Trophoblast cell (in vitro differentiated cells and primary cell): ENCODE measurements at places on chromosomes 1 and 21.

DNA sequence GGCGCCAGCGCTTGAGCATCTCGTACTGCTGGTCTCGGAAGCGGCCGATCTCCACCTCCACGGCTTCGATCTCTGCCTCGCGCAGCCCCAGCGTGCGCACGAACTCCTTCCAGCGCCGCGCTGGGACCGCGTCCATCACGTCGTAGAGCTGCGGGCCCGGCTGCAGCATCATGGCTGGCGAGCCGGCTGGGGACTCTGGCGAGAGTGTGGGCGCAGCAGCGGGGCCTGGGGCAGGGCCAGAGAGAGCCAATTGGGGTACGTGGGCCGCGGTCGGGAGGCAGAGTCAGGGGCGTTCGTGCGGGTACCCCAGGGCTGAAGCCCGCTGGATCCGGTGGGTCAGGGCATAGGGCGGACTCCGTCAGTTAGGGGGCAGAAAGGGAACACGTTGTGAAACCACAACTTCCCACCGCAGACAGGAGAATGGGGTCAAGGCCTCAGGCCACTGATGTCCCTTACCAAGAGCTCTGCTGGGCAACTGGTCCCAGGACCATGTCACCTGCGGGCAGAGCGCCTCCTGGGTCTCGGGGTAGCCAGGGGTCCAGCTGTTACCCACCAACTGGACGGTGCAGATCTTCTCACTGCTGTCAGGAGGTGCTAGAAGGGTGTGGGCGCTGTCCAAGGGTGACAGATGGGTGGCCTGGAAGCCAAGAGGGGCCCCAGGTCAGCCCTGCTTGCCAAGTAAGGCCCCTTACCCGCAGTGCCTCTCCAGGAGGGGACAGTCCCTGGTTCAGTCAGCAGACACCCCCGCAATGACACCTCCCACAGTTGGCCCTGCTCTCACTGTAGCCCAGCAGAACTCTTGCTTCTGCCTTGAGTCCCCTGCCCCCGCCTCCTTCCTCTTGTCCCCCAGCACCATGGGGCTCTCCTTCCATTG lies 4.2 kb downstream of the TNFRSF25 start:
- H3K27ac ChIP-seq, result no peak overlapping the region
- no peak for DNase-seq
- peaks cover 40% of the 10 kb centered on the region for H3K36me3 ChIP-seq
- H3K4me1 ChIP-seq, result no peaks in the 10 kb centered on the region
- H3K27me3 ChIP-seq, result no peaks in the 10 kb centered on the region
- H3K4me3 ChIP-seq, result no peak overlapping the region

GRCh38 chr21:34526618-34527290 lies 14.7 kb upstream of the KCNE1 start:
- peak overlapping the region; percentile 96 for H3K27ac ChIP-seq
- H3K36me3 ChIP-seq, result peaks cover 8% of the 10 kb centered on the region
- DNase-seq, result peak; percentile 92
- no peak overlapping the region for H3K4me3 ChIP-seq
- H3K4me1 ChIP-seq, result peaks cover 12% of the 10 kb centered on the region
- no peaks in the 10 kb centered on the region for H3K27me3 ChIP-seq

- H3K27ac ChIP-seq, result no peak within 1 kb of the TSS
- H3K27me3 ChIP-seq, result no peaks in the 10 kb centered on the region
- H3K36me3 ChIP-seq, result no peaks in the 10 kb centered on the region
- H3K4me1 ChIP-seq, result no peaks in the 10 kb centered on the region
- no peak for DNase-seq
- no peak within 1 kb of the TSS for H3K4me3 ChIP-seq
Measured at GRCh38 chr1:24142546-24143534, at the start of gene IL22RA1. IL22RA1 (minus strand) TSS chr1:24143140; CDS start chr1:24143082, 58 bp downstream.

DNA sequence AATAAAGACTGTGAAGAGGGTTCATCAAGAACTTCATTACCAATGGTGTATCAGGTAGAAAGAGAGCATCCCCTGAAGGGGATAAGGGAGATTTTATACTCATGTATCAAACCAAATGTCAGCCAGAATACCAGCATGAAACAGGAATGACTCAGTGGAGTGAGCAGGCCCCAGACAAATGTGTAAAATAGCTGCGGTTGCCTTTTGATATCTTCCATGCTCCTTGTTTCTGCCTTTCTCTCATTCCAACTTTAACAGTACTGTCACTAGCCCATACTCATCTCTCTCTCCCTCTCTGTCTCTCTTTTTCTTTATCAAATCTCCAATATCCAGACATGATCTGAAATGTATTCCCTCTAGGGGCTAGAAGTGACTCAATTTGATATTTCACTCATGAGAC lies 47.8 kb downstream of the GPR88 start:
- no peak for DNase-seq
- no peak overlapping the region for H3K27ac ChIP-seq
- no peaks in the 10 kb centered on the region for H3K4me1 ChIP-seq
- H3K36me3 ChIP-seq, result no peaks in the 10 kb centered on the region
- no peak overlapping the region for H3K4me3 ChIP-seq

DNA sequence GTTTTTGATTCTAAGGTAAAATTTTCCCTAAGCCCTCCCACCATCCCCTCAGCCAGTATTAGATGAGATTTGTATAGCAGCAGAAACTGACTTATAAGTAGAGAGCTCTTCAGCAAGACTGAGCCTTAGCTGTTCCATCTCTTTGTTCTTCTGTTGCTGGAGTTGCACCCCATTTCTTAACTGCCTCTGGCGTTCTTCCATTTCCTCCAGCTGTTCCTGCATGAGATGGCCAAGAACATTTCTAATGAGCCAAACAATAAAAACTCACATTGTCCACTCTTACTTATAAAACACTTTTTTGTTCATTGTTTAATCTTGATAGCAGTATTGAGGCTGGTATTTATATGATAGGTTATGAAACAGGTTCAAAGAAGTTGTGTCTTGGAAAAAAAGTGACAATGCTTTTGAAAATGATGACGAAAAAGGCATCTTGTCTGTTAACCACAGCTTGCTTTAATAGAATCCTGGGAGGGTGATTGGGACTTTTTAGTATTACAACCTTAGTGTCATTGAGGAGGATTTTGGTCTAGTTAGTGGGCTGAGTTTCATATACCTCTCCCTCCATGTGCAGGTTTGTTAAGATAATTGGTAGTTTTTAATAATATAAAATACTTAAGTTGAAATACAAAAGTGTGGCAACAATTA lies 18.3 kb downstream of the SYNC start:
- no peak overlapping the region for H3K4me3 ChIP-seq
- H3K36me3 ChIP-seq, result peaks cover 28% of the 10 kb centered on the region
- no peaks in the 10 kb centered on the region for H3K4me1 ChIP-seq
- H3K27ac ChIP-seq, result no peak overlapping the region

- H3K4me1 ChIP-seq, result no peaks in the 10 kb centered on the region
- no peak overlapping the region for H3K27ac ChIP-seq
- no peaks in the 10 kb centered on the region for H3K27me3 ChIP-seq
- no peak overlapping the region for H3K4me3 ChIP-seq
- peak; percentile 24 for DNase-seq
Measured at GRCh38 chr1:100463791-100464424, 74.0 kb upstream of the GPR88 start.

DNA sequence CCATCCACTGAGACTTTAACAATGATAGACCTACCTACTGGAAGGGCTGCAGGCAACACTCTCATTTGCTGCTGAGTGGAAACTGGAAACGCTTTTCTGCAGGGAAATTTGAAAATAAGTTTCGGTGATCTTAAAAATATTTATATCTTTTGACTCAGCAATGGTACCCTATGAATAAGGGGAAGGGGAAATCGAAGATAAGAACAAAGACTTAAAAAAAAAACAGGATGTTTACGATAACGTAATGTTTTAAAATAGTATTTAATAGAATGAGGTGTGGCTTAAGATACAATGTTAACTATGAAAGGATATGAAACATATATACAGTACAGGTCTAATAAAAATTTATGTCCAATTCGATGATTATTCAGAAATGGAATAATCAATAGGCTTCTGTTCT lies 34.8 kb upstream of the CSF1 start:
- no peaks in the 10 kb centered on the region for H3K36me3 ChIP-seq
- no peak overlapping the region for H3K27ac ChIP-seq
- H3K27me3 ChIP-seq, result no peaks in the 10 kb centered on the region
- H3K4me1 ChIP-seq, result peaks cover 32% of the 10 kb centered on the region
- no peak for DNase-seq

GRCh38 chr1:3657096-3657475 lies 4.8 kb downstream of the TP73 start:
- H3K27ac ChIP-seq, result no peak overlapping the region
- H3K4me3 ChIP-seq, result peak overlapping the region; percentile 39
- DNase-seq, result no peak
- H3K4me1 ChIP-seq, result no peaks in the 10 kb centered on the region

DNA sequence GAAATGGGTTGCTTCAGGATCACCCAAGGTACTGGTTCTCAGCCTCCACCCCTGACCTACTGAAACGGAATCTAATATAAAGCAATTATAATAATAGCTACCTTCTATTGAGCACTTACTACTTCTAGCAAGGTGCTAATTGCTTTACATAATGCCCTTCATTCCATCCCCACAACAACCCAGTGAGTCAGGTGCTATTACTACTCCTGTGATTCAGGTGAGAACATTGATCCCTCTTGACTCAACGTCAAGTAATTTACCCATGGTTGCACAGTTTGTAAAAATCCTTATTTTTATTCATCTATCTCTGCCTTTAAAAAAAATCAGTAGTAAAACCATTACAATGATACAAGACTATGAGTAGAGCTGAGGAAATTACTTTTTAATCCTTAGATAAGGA lies 85.2 kb downstream of the UCHL5 start:
- peak; percentile 12 for DNase-seq
- H3K27ac ChIP-seq, result no peak overlapping the region

DNA sequence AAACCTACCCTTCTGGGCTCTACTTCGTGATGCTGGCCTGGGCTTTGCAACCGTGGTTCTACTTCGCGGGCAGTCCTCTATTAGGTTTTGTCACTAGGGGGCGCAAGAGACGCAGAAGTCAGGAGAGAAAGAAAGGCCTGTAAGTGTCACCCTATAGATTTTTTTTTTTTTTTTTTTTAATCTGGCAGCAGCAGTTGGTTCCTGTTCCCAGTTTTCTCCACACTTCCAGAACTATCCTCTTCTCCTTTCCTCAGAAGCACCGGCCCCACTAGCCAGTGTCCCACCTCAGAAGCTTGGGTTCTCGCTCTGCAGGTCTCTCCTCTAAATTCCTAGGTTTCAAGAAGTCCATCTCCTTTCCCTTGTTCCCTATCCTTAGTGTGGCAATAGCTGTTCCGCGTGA lies 9.1 kb upstream of the LCE2D start:
- H3K36me3 ChIP-seq, result no peaks in the 10 kb centered on the region
- no peaks in the 10 kb centered on the region for H3K4me1 ChIP-seq
- no peaks in the 10 kb centered on the region for H3K27me3 ChIP-seq

- DNase-seq, result peak; percentile 63
- H3K4me3 ChIP-seq, result peak overlapping the region; percentile 12
- H3K27ac ChIP-seq, result no peak overlapping the region
- H3K27me3 ChIP-seq, result no peaks in the 10 kb centered on the region
- peaks cover 36% of the 10 kb centered on the region for H3K4me1 ChIP-seq
- H3K36me3 ChIP-seq, result no peaks in the 10 kb centered on the region
Measured at GRCh38 chr1:3457910-3458883, 3.7 kb downstream of the ARHGEF16 start.

GRCh38 chr1:23452011-23452411 lies 27.5 kb upstream of the TCEA3 start:
- H3K4me1 ChIP-seq, result peaks cover 12% of the 10 kb centered on the region
- no peak overlapping the region for H3K4me3 ChIP-seq
- peak; percentile 52 for DNase-seq
- H3K27ac ChIP-seq, result no peak overlapping the region
